ENCODE measurements at places on chromosomes 16 and 17. TPM values are rescaled to one million over a fixed set of nuclear protein-coding genes. Genes with fewer than 3 reads are reported as not detected.

Gene TEKT1
- not detected for total RNA-seq

Gene HIGD1B
- not detected for total RNA-seq

Gene ANKRD40CL
- not detected for total RNA-seq

Gene MT1X
- total RNA-seq, result 239 TPM

Gene TBC1D3H
- total RNA-seq, result not detected

Gene NPIPA7
- total RNA-seq, result not detected

Gene ATP5PD
- 302 TPM for total RNA-seq

Gene SPNS2
- 0.26 TPM for total RNA-seq

Gene CHAD
- not detected for total RNA-seq

Gene KRTAP3-2
- total RNA-seq, result not detected

Gene ODAD4
- total RNA-seq, result 0.52 TPM

Gene NEUROD2
- not detected for total RNA-seq

Gene AOC3
- 1.5 TPM for total RNA-seq

Gene CTRB1
- not detected for total RNA-seq

Gene FBXO39
- total RNA-seq, result 0.52 TPM

Gene PABPN1L
- not detected for total RNA-seq

All from epithelial cell of alveolus of lung (primary cell).